ENCODE measurements at places on chromosomes 5 and 9.

- H3K27me3 ChIP-seq = no peaks in the 10 kb centered on the region
- H3K36me3 ChIP-seq = no peaks in the 10 kb centered on the region
- no peak overlapping the region for H3K27ac ChIP-seq
- no peaks in the 10 kb centered on the region for H3K4me1 ChIP-seq
- no peak for DNase-seq
- no peak overlapping the region for H3K4me3 ChIP-seq
These were observed 80.7 kb downstream of the VCAN start for GRCh38 chr5:83552275-83552674.

DNA sequence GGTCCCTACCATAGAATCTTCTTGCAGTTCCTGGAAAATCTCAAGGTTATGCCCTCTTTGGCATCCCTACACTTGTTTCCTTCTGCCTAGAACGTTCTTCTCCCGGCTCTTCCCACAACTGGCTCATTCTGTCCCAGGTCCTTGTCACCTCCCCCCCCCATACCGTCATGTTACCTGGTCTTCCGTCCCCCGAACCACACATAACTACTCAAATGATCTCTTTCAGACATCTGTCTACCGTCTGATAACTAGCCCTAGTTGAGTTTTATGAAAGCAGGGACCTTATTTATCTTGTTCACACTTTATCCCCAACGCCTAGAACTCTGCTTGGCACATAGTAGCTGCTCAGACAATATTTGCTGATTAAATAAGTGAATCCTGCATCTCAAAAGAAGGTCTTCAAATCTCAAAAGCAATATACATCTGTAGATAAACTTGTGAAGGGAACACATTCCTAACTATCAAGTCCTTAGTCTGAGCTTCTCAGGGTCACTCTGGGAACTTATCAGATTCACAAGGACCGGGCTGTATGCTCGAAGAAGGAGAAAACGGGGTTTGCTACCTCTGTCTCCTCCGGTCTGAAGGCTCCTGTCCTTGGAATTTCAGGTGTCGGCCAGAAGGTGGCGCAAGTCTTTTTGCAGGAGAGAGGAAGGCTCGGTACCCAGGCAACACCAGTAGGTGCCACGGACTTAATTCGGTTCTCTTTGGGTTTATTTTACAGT is 30.0 kb downstream of the LCP2 start:
- H3K36me3 ChIP-seq = no peaks in the 10 kb centered on the region
- peak; percentile 74 for DNase-seq
- H3K4me3 ChIP-seq = no peak overlapping the region
- no peaks in the 10 kb centered on the region for H3K4me1 ChIP-seq
- no peak overlapping the region for H3K27ac ChIP-seq
- H3K27me3 ChIP-seq = no peaks in the 10 kb centered on the region

DNA sequence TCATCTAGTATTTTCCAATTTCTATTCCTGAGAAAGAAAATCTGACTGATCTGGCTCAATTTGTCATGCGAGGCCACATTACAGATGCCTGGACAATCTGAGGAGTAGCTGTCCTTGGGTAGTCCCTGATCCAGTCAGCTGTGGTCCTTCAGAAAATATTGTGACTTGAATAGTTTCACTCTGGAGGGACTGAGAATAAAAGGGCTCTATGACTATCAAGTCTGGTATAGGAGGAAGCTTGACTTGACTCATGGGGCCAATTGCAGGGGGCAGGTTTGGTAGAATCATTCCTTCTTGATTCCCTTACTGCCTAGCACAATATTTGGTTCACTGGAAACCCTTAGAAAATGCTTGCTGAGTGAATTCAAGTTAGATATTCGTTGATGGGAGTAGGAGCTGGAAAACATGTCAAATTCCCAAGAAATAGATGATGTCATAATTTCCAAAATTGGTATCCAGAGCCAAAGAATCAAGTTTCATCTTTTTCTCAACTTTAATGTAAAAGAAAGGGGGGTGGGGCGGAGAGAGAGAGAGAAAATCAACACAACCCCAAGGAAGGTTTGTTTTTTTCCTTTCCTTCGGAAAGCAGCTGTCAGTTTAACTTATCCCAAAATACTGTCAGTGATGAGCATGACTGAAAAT is 32.4 kb upstream of the STX17 start:
- DNase-seq = no peak
- H3K4me1 ChIP-seq = no peaks in the 10 kb centered on the region
- no peak overlapping the region for H3K27ac ChIP-seq
- H3K36me3 ChIP-seq = no peaks in the 10 kb centered on the region
- H3K27me3 ChIP-seq = no peaks in the 10 kb centered on the region

- H3K27me3 ChIP-seq = no peaks in the 10 kb centered on the region
- peak overlapping the region; percentile 98 for H3K27ac ChIP-seq
- no peaks in the 10 kb centered on the region for H3K36me3 ChIP-seq
- peaks cover 73% of the 10 kb centered on the region for H3K4me1 ChIP-seq
- no peak overlapping the region for H3K4me3 ChIP-seq
These were observed 6.4 kb upstream of the FPGS start for GRCh38 chr9:127796225-127796813.

- H3K27ac ChIP-seq = no peak overlapping the region
- H3K27me3 ChIP-seq = no peaks in the 10 kb centered on the region
- no peak overlapping the region for H3K4me3 ChIP-seq
- no peaks in the 10 kb centered on the region for H3K4me1 ChIP-seq
These were observed 272.4 kb downstream of the ADAMTS6 start for GRCh38 chr5:65209341-65209740.
